ENCODE measurements at places on chromosomes 6 and 20.

DNA sequence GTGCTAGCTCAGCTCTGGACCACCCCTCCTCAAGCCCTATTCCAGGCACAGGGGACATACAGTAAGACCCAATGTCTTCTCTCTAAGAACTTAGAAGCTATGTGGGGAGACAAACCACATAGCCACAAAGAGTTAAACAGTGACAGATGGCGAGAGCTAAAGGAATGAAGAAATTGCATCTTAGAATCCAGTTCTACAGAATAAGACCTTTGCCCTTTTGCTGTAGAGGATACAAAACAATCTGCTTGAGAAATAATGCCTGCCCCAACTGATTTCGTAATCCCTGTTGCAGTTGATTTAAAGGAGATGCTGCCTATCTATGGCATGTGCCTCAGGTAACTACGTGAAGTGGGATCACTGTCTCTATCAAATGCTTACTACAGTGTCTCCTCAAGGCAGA is 31.2 kb downstream of the TNFRSF21 start:
- peak; percentile 63 for DNase-seq

DNA sequence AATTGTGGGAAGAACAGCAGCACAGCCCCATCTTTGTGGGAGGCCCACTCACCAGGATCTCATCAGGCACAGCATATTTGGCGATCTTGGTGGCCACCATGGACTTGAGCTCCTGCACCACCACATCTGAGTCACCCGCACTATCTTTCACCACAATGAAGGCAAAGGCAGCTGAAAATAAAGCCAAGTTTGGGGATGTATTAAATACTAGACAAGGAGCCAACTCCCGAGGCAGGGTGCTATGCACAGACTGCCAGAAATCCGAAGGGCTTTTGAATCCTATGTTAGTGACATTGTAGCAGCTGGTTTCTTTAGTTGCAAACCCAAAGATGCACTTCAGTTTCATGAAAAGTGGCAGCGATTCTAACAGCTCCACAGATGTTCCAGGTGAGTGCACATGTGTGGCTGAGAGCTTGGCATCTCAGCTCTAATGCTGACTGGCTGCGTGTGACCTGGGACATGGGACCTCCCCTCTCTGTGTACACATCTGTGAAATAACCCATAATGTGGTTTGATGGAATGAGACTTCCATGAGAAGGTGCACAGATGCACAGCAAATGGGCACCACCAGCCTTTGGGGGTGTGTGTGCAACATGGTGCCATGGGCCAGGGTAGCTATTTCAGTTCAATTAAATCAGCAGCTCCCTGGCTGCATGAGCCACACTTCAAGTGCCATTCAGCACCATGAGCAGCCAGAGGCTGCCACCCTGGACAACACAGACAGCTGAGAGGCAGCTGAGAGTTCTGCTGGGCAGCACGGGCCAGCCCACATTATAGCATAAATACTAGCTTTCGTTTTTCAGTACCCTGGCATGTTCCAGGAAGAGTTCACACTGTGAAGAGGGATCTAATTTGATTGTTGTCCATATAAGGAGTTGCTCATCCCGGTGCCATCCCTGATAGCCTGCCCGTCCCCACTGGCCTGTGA is 16.9 kb upstream of the APMAP start:
- DNase-seq = no peak

DNA sequence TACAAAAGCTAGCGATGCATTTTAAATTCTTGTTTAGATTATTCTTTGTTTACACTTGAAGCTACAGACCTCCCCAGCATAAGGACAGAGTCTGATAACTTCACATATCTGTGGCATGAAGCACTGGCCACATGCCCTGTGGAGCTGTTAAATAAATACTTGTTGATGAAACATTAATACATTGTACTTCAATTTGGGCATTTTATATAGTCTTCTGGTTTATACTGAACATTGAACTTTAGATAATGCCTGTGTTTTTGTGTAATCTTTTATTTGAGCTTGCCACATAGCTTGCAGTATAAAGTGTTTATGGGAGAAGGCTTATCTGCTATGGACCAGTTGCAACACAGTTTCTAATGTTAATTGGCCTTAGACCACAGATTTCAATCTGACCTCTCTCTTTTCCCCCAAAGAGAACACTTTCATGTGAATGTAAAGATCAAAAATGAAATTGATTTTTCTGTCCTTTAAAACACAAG is 48.2 kb downstream of the FRK start:
- DNase-seq = peak; percentile 58

DNA sequence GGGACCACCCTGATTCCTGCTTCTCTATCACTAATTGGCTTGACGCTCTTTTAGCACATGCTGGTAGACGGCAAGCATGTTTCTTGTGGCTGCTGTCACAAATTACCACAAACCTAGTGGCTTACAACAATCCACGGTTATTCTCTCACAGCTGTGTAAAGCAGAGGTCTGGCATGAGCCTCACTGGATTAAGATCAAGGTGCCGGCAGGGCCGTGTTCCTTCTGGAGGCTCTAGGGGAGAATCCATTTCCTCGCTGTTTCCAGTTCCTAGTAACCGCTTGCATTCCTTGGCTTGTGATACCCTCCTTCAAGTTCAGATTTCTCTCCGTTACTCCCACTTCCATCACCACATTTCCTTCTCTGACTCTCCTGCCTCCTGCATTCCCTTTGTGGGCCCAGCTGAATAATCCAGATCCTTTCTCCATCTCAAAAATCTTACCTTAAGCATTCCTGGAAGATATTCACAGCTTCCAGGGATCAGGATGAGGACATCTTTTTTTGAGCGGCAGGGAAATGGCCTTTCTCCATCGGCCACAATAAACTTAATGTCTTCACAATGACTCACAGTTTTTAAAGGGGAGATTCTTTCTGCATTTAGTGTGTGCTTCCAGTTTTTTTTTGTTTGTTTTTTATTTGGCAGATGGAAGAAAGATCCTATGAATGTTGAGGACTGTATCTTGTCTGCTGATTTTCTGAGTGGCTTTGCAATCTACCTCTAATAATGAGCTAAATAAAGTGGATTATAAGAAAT is 39.9 kb downstream of the BMP6 start:
- DNase-seq = peak; percentile 55

DNA sequence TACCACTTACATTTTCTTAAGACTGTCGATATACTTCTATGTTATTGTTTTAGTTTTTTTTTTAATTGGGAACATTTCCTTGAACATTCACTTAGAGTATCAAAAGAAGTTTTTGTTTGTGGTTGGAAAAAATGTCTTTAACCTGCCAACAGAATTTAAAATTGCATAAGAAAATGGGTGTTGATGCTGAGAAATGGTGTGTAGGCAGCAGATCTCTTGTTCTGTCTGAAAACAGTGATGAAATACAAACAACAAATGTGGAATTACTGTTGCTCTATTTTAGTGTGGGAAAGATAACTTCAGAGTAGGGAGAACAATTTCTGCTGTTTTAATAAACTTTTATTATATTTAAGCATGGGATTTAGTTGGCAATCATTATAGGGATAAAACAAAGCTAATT is 293.5 kb downstream of the CDKAL1 start:
- DNase-seq = peak; percentile 86

GRCh38 chr20:40896814-40897700 is 131.6 kb upstream of the TOP1 start:
- peak; percentile 26 for DNase-seq

DNA sequence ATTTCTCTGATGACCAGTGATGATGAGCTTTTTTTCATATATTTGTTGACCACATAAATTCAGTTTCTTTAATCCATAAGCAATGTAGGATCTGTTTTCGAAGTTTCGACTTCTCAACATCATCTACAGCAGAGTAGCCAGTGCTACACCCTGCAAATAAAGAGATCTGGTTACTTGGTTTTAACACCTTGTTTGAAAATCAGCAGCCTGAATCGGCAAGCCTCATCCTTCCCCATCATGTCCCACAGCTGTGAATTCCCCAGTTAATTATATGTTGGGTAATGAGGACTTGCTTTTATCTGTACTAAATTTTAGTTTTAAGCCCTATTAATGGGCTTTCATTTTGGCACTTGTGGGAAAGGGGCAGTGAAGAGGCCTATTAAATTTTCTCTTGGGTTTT is 80.6 kb downstream of the BMP2 start:
- DNase-seq = no peak

GRCh38 chr6:153595903-153596302 is 443.1 kb upstream of the OPRM1 start:
- DNase-seq = peak; percentile 1

DNA sequence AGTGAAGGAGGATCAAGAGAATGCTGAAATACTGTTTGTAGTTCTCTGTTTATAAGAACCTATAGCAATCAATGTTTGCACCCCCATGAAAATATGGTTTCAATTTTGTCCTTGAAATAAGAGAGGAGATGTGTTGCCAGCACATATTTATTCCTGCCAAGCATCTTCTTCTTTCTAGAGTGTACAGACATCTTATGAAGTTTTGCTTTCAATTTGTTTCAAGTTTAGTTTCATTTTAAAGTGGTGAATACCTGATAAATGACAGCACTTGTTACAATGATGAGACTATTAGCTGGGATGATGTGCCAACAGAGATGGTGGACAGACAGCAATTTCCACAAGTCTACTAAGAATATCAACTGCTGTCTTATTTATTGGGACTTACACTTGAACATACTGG is 39.2 kb upstream of the CENPW start:
- DNase-seq = no peak

GRCh38 chr20:53202777-53203176 is 230.6 kb downstream of the TSHZ2 start:
- no peak for DNase-seq

DNA sequence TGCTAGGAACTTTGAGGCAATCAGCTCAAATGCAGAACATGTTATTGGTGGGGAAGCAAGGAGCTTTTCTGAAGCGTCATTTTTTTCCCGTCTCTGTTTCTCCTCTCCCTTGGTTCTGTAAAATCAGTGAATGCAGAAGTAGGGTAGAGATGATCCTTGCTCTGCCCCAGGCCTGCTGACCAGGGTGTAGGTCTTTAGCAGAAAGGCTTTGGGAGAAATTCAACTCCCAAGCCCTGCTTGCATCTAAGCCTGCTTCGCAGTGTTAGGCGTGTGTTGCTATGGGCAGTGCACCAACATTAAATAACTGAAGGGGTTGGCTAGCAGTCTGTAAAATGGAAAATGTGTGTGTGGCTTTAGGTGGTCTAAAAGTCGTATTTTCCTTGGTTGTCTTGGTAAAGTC is 45.9 kb downstream of the SASH1 start:
- DNase-seq = no peak

GRCh38 chr6:68167604-68168003 is 467.5 kb upstream of the ADGRB3 start:
- no peak for DNase-seq

GRCh38 chr20:8151372-8151771 is 19.3 kb downstream of the PLCB1 start:
- DNase-seq = peak; percentile 46

- DNase-seq = no peak
Observed at GRCh38 chr20:25281541-25281991, 33.7 kb downstream of the PYGB start.

GRCh38 chr6:12893036-12893435 is 176.5 kb downstream of the PHACTR1 start:
- no peak for DNase-seq

DNA sequence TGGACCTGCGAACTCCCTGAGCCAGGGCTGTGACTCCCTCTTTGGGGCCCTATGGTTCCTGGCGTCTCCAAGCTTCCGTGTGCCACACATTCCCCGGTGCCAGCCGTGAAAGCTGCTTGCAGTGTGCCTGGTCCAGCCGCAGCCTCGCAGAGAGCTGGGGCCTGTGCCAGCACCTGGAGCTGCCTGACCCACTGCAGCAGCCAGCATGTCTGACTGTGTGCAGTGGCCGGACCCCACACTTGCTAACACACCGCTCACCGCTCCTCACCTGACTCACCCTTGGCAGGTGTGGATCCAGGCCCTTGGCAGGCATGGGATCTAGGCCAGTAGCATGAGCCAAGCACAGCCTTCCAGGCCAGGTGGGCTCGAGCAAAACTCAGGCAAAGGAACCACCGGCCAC is 227.5 kb downstream of the OTOR start:
- DNase-seq = no peak

- no peak for DNase-seq
Observed at GRCh38 chr6:35668096-35668495, 20.6 kb downstream of the FKBP5 start.

GRCh38 chr6:85127168-85127498 is 322.8 kb upstream of the NT5E start:
- DNase-seq = no peak

GRCh38 chr6:166785131-166785530 is 158.1 kb upstream of the RPS6KA2 start:
- DNase-seq = no peak

DNA sequence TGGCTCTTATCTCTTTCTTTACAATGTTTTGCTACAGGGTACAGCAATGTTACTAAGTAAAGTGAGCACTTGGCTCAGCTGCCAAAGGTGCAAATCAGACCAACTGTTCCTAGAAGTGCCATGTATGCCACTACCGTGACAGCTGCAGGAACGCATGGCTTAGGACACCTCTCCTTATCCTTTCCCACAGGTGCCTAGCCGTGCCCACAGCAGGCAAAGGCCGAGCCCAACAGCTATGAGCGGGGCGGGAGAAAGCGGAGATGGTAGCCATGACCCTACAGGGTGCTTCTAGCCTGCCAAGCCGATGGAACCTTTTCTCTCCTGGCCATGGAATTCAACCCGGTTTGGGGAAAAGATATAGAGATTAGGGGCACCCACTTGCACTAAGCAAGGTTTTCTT is 97.1 kb downstream of the FAXC start:
- no peak for DNase-seq

DNA sequence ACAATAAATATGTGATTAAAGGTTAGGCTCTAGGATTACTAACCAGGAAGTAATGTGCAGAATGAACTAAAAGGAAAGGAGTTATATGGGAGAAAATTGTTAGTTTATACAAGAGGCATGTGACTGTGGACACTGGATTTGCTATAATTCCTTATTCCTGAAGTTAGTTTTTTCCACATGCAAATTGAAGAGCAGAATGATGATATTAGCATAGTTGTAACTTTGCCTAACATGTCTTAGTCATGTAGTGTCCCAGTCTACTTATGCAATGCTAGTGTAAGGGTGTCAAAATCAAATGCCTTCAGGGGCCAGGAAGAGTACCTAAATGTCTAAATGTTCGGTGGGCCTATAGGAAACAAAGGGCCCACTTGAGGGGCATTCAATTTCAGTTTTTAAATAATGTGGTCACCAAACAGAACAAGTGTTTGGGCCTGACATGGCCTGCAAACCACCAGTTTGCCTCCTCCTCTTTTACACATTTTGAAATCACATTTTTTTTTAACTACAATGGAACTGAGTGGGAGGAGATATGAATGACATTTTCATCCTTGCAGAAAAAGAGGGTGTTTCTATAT is 28.0 kb upstream of the CEP85L start:
- peak; percentile 15 for DNase-seq

DNA sequence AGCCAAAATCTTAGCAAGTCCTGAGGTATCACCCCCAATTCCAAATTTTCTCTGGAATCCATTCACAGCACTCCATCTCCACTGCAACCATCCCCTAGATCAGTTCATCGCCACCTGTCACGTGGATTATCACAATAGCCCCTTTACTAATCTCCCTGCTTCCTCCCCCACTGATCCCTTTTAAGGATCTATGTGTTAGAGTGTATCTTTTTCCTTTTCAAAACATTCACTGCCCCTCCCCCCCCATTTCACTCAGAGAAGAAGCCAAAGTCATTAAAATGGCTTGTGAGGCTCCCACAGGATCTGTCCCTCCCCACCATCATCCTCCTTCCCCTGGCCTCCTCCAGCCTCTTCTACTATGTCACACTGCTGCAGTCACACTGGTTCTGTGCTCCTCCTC is 18.4 kb upstream of the SPAG4 start:
- DNase-seq = no peak

- DNase-seq = no peak
Observed at GRCh38 chr6:22313796-22314195, 17.0 kb upstream of the PRL start.

Measured in cardiac fibroblast (primary cell).